Activated T-cell treated with anti-CD3 and anti-CD28 coated beads for 1 hour (primary cell): ENCODE measurements at places on chromosomes 5 and 9.
A peak's percentile ranks its signal among the peaks of the same experiment; 100 is the strongest.

GRCh38 chr5:663436-664342, 29.5 kb downstream of the TPPP start:
- DNase-seq = no peak

DNA sequence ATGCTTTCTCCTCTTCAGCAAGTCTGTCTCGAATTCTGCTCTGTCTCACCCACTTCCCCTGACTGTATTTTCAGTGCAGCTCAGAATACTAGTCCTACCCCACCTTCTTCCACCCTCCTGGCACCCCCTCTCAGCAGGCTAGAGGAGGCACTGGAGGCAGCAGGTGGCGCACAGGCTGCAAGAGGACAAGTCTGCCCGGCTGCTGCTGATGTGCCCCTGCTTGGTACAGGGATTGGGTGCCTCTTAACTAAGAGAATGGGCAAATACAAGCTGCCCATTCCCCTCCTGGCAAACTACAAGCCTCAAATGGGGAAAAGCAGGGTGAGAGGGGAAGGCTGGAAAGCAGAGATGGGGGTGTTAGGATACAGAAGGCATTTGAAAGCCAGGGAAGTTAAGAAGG, 5.1 kb downstream of the TLN1 start:
- DNase-seq = peak; percentile 21

DNA sequence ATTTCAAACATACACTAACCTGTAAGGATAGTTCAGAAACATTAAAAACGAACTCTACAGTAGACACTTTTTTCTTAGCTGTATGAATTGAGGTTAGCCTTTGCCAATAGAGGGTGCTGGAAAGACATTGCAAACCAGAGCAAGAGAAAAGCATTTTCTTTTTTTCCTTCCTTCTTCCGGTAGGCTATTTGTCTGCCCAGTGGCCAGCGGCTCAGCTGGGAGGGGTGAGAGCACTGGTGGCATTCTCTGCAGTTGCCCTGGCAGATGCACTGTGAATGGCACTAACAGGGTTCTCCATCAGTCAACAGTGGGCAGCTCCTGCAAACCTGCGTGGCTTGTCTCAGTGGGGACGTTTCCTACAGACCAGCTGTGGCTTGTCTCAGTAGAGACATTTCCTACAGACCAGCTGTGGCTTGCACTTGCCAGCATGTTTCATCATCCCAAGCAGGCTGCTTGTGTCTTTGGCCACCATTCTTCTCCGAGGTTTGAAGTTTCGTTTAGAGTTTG, 984.5 kb upstream of the CDH18 start:
- no peak for DNase-seq

- DNase-seq = no peak
Measured at GRCh38 chr5:115378754-115379153, 82.3 kb upstream of the CCDC112 start.

DNA sequence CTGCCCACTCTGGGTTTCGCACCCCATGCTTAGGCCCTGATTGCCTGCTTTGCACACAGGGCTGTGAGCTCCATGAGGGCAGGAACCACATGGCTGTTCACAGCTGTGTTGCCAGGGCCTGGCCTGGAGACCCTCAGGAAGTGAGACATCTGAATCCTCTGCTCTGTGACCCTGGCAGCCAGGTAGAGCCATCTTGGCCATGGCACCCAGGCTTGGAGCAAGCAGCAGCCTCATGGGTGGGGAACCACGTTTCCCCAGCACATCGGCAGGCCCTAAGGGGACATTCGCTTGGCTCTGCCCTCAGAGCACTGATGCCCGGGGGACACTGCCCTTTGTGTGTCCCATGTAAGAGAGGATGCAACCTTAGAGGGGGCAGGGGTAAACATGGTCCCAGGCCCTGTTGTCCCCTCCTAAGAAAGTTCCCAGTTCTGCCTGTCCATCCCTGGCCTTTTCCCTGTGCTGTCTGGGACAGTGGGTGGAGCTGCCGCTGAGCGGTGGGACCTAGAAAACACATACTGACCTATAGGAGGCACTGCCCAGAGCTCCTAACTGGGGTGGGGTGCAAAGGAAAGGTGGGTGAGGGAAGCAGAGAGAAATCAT, 144.1 kb upstream of the IER5L start:
- no peak for DNase-seq

DNA sequence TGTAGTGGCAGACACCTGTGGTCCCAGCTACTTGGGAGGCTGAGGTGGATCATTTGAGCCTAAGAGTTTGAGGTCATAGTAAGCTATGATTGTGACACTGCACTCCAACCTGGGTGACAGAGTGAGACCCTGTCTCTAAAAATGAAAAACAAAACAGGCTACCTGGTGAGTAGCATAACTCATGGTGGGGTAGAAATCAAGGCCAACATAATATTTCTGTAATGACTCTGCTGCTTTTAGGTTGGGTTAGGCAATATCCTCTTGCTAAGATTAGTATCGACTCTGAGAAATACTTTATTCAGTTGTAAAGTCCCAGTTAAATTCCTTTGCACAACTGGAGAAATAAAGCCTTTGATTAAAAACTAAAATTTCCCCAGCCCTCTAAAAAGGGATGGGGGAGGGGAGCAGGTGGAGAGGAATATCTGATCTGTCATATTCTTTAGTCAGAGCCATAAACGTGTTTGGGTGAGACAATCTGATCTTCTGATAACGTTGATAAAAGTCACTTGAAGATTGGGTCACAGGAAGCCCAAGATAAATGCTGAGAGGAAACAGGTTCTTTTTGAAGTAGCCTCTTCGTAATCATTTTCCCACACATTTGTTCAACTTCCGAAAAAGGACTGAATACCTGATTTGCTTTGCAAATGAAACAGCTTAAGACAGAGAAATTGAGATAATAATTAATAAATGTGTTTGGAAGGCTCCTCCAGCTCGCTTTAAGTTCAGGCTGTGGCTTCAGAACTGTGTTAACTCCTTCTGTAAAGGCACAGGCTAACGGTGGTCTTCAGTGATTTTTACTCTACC, 14.9 kb downstream of the IL4 start:
- DNase-seq = no peak

DNA sequence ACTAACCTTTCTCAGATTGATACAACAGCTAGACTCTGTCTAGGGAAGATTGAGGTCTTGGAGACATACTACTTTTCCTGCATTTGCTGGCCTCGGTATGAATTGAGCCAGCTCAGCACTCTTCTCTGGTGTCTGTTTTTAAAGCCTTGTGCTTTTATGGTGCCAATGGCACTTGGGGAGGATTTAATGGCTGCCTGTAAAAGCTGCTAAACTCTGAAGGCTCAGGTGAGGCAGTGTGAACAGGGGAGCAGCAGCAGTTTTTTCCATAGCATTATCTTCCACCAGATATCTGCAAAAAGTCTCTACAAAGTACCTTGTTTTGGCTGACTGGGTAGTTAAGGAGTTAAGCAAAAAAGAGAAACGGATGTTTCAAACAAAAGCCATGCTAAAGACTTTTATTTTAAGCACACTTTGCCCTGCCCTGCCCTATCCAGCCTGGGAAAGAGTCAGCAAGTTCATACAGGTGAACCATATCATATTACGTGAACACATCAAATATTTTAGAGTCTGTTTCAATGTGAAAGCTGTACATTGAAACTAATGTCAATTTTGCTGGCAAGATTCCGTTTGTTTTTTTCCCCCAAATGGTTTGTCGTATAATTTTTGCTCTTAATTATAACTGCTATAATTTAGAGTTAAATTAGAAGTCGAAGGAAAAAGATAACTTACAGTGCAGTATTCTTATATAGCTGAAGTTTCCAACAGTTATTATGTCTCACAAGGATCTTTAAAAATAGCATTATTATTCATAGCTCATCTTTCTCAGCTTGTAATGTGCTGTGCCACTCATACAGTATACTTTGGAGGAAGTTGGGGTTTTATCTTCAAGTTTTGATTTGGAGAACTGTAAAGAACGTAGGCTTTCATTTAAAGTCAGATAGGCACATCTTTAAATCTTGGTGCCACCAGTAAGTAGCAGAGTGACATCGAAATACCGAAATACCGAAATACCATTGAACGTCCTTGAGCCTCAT, 424.1 kb upstream of the CD180 start:
- no peak for DNase-seq

- no peak for DNase-seq
Measured at GRCh38 chr5:147704544-147704943, 78.0 kb downstream of the JAKMIP2 start.

DNA sequence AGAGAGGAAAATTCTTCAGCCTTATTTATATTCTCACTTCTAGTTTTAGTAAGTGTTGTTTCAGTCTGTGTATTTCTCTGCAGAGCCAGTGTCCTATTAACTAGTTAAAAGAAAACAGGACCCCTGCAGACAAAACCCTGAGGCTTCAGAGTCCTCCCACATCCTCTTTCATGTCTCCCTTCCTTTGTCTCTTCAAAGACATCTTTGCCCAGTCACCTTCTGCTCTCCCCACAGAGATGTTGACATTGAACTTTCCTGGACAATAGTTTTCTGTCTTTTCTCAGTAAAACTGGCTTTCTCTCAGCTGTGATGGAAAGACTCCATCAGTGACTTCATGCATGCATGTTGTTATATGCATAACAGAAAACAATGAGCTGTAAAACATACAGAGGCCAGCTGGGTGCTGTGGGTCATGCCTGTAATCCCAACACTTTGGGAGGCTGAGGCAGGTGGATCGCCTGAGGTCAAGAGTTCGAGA, 20.2 kb downstream of the GRAMD2B start:
- no peak for DNase-seq

DNA sequence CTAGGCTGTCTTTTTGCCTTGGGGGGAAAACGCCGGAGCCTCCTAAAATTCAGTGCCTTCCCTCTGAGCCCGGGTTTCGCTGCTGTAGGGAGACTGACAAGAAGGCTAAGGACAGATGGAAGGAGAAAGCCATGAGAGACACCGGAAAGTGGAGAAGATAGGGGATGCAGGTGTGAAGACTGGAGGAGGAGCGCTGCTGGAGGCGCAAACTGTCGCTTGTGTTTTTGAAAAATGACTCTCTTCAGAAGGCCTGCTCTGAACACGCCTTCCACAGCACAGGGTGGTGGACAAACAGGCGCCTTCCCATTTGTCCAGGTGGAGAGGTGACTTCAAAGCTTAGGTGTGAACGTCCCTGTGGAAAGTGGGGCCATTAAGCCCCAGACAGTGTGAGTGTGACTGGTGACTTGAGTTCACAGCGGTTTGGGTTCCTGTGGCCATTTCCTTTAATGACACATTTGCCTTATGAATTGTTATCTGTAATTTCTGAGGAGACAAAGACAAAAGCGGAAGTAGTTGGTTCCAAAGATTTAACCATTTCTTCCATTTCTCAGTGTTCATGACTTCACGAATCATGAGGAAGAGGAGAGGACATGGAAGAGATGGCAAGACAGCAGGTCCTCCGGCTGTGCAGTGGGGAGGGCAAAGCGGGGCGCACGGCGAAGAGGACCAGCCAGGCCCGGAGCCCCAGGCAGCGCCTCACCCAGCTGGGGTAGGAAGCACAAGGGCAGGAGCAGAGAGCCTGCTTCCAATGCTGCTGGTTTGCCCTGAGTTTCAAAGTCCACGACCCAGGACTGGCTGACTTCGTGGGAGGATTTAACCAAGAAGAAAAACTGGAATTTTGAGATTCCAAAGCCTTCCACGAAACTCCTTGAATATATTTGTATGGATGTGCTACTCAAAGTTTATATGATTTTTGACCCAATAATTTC, 27.8 kb upstream of the SEMA4D start:
- no peak for DNase-seq

DNA sequence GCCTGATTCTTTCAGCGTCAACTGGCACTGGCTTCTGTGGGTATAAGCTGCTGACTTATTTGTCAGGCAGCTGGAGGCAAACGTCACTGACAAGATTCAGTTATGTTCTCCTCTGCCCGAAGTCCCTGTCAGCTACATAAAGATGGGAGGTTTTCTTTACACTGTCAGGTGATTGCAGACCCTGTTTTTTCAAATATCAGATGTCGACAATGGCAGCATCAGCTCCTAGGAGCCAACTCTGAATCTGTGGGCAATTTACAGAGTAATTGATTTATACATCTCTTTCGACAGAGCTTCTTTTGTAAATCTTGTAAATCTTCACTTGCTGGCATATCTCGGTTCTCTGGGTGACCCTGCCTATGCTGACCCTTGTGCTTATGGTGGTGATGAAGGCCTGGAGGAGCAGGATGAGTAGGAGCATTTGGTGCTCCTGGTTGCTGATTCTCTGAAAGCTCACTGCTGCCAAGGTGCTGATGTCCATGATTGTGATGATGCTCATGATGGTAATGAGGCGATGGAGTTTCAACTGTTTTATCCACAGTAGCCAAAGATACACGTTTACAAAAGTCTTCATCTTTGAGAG, 10.9 kb downstream of the SELENOP start:
- DNase-seq = no peak

- DNase-seq = no peak
Measured at GRCh38 chr9:114278356-114278755, 44.5 kb upstream of the ORM1 start.

DNA sequence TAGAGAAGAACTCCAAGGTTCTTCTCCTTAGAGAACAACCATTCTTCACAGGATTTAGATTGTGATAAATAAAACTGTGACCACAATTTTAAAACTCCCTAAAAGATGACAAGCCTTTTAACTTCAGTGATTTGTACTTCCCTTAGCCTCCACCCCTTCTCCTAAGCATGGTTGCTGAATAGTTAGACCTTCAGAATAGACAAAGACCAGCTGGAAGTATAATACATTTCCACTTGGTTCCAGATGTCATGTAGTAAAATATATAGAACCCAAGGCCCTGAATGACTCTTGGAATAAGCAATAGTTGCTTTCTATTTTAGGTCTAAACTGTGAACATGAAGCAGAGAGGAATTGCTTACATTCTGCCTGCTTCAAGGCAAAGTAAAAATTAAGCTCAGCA, 208.7 kb downstream of the ARRDC3 start:
- no peak for DNase-seq

- no peak for DNase-seq
Measured at GRCh38 chr5:148839960-148840359, 13.5 kb downstream of the ADRB2 start.

DNA sequence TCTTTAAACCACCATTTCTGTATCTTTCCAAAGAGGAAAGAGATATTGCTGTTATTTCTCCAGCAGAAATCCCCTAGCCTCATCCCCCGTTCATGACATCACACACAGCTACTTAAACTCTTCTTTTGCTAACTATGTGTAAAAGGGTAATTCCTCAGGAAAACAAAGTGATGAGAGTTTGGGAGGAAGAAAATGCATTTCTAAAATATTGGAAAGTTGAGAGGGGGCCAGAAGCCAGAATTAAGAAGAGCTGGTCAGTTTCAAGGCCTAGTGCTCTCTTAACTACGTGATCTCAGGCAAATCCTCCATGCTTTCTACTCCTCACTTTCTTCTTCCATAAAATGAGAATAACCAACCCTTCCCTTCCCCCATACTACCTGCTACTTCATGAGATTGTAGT, 109.4 kb downstream of the LIFR start:
- DNase-seq = no peak

GRCh38 chr9:136050701-136051452, 44.2 kb downstream of the NACC2 start:
- no peak for DNase-seq

DNA sequence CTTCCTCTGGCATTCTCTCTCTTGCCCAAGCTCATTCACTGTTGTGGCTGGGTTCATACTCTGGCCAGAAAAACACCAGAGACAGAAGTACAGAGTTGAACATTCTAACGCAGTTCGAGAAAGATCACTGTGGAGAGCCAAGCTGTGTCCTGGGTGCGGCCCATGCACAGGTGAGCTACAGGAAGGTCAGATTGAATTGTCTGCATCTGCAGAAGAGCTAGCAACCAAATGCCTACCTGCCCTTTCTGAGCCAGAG, 126.8 kb upstream of the DPYSL3 start:
- DNase-seq = no peak
